HS-5 (cell line): ENCODE measurements at places on chromosomes 13 and 19.

GRCh38 chr13:87235621-87236020 lies 435.6 kb upstream of the SLITRK5 start:
- no peak for DNase-seq

DNA sequence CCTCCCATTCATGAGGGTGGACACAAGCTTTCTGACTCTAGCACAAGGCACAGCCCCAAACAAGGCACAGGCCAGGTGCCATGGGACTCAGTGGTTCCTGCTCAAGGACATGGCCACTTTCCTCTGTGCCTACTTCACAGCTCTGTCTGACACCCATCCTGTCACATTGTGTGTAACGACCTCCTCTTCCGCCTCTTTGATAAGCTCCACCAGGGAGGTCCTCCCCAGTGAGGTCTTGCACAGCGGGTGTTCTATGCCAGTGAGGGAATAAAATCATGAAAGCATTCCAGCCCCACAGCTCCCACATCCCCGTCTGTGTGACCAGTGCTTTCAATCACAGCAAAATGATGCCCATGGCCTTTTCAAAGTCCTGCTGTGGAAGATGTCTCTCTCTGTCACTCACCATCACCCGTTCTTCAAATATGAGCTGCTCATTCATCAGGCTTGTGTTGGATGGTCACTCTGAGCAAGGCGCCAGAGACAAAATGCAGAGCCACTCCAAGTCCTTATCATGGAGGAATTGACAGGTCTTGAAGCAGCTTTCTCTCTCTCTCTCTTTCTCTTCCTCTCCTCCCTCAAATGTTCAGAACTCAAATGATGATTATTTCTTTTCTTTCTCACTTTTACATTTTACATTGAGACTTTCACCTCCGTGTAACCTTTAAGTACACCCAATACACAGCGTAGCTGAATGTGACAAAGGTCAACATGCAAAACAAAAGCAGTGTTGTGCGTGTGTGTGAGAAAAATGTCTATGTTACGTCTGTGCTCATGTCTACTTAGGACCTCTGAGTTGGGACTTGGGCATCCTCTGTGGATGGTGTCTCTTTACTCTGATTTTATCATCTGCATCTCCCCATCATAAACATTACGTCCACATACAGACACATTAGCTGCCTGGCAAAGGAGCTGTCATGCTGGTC lies 8.0 kb upstream of the SPATA13 start:
- DNase-seq = no peak

- DNase-seq = no peak
Observed at GRCh38 chr19:49882643-49883042, 5.1 kb downstream of the TBC1D17 start.

DNA sequence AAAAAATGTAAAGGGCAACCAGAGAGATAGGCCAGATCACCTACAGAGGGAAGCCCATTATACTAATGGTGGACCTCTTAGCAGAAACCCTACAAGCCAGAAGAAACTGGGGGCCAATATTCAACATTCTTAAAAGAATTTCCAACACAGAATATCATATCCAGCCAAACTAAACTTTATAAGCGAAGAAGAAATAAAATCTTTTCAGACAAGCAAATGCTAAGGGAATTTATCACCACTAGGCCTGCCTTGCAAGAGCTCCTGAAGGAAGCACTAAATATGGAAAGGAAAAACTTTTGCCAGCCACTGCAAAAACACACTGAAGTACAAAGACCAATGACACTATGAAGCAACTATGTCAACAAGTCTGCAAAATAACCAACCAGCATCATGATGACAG lies 28.4 kb downstream of the VSTM2B start:
- DNase-seq = no peak

DNA sequence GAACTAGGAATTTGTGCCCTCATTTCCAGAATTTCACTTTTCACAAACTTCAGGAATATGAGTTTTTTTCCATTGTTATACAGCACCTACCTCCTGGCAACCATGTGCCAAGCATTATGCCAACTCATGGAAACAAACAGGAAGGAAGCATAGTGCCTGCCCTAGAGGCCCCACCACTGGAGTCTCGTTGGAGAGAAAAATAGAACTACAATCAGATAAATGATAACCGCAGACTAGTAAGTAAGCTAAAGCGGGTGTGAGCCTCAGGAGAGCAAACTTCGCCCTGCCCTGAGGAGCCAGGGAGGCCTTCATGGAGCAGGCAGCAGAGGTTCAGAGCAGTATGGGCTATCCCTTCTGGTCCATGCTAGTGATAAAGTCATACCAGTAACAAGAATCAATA lies 75.9 kb downstream of the FRY start:
- no peak for DNase-seq

GRCh38 chr13:110566171-110566570 lies 4.6 kb upstream of the RAB20 start:
- no peak for DNase-seq

- peak; percentile 73 for DNase-seq
Observed at GRCh38 chr19:16293118-16294091, 31.2 kb upstream of the KLF2 start.

GRCh38 chr19:12785431-12786031 lies 5.8 kb upstream of the JUNB start:
- DNase-seq = no peak

DNA sequence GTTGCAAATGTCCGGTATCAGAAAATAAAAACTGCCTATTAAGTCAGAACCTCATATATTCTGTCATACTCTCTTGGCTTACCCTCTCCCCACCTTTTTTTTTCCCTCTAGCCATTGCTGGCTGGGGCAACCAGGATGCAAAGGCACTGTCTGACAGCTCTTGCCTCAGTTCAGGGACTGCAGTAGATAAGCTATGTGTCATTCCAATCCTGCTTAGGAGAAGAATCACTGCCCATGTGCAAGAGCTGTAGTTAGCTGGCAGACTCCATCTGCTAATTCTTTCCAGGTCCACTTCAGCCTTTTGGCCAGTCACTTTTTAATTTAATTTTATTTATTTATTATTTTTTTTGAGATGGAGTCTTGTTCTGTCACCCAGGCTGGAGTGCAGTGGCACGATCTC lies 895.6 kb upstream of the SLC10A2 start:
- DNase-seq = no peak

DNA sequence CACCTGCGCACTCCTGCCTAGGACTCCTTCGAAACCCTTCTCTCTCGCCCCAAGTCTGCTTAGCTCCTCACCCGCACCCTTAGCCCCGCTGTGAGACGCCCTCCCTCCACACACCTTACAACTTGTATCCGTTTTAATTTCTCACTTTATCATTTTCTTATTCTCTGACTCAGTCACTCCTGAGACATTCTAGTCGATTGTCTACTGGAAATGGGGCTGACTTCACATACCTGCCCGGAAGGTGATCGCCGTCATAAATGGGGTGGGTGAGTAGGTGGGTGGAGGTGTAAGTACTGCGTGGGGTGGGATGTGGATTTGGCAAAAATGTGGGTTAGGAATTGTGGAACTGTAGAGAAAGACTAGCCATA lies 714 bp downstream of the NDFIP2 start:
- no peak for DNase-seq

DNA sequence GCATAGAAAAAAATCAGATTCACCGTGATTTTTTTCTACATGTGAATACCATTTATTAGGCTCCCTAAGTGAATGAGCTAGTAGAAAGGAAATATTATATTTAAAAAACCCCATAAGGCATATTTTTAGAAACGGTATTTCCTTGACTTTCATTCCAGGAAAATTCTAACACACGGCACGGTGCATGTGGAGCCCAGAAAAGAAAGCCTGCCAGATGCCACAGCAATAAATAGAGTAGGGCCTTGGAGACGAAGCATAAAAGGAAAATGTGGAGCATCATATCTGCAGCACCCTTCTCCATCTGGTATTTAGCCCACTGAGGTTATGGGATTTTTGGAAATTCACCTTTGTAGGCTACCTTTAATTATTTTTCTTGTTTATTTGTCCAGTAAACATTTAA lies 314.4 kb downstream of the ENOX1 start:
- DNase-seq = no peak

DNA sequence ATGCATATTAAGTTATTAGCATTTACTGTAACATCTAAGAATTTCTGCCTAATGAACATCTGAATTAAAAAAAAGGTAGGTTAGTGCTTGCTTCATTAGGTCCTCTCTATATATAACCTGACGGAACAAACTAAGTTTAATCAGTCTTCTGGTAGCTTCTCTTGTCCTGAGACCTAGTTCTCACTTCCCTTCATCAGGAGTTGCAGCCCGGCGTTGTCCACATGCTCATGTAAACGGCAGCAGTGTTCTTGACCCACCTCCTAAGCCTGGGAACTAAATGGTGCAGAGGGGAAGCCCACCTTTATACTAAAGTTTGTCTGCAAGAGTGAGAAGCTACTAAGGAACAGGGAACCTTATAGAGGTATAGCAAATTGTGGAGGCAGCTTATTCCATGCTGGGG lies 31.9 kb upstream of the CPB2 start:
- no peak for DNase-seq

DNA sequence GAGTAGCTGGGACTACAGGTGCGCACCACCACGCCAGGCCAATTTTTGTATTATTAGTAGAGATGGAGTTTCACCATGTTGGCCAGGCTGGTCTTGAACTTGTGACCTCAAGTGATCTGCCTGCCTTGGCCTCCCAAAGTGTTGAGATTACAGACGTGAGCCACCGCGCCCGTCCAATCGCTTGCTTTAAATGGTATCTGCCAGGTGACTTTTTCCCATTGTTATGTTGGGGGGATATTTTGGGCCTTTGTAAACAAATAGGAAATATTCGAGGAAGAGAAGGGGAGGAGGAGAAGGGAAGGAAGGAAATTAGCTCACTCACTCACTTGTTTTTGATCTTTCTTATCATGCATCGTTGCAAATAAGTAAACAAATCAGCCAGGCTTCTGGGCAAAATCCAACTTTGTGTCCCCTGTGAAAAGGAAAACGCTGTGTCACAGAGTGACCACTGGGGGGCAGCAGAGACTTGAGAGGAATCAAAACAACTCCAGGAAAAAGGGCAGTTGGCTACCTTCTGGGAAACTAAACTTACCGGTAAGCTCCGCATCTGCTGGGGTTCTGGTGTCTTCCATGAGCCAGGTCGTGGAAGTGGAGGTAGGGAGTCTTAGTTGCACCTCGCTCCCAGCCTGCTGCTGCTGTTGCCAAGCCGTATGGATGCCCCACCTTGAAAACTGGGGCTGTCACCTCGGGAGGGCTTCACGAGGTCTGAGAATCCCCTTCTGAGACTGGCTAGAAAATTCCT lies 9.3 kb upstream of the RANBP3 start:
- DNase-seq = peak; percentile 44

DNA sequence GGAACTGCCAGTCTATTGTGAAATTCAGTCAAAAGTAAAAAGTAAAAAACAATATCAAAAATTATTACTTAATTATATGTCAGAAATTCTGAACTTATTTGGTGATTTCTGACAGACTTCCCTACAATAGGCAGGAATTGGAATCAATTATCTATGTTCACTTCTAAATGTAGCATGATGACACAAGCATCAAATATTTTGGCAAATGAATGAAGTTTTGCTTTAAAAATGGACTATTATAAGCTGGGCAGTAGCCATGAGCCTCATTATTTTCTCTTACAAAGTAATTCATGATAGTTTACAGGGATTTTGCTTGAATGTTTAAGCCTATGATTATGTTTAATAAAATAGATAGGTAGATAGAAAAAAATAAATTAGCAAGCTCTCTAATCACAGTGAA lies 582.6 kb downstream of the SLITRK6 start:
- DNase-seq = no peak

DNA sequence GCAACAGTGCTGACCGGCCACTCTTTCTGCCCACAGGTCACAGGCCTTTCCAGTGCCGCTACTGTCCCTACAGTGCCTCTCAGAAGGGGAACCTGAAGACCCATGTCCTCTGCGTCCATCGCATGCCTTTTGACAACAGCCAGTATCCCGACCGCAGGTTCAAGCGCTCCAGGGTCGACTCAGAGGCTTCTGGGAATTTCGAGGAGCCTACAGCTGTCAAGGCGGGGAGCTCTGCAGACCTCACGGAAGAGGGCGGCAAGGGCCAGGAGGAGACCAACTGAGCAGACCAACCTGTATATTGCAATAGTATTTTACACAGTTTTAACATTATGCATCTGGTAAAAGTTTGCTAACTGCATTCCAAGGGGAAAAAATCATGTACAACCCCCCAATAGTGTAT lies 338.5 kb downstream of the ZNF536 start:
- no peak for DNase-seq

- DNase-seq = no peak
Observed at GRCh38 chr19:4662812-4663211, 7.3 kb downstream of the MYDGF start.

DNA sequence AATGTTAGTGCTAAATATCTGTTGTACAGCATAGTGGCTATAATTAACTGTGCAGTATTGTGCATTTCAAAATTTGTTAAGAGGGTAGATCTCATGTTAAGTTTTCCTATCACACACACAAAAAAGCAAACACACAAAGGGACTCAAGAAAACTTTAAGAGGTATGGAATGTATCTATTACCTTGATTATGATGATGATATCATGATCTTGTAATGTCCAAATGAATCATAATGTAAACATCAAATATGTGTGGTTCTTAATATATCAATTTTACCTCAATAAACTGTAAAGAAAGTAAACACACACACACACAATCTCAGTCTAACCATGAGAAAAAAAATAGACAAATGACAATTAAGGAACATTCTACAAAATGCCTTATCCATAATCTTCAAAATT lies 934.6 kb downstream of the SLITRK1 start:
- no peak for DNase-seq

GRCh38 chr13:44389060-44389666 lies 15.5 kb downstream of the SERP2 start:
- DNase-seq = no peak

DNA sequence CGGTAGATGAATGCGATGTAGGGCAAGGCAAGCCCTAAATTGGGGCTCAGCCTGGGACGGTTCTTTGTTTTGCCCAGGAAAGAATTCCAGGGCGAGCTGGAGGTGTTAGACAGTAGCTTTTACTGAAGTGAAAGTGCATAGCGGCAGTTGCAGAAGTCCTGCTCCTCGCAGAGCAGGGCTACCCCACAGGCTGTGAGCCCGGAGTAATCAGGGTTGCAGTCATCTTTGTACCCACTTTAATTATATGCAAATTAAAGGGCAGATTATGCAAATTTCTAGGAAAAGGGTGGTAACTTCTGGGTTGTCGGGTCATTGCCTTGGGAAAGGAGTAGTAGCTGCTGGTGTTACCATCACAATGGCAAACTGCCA lies 30.5 kb downstream of the VAV1 start:
- no peak for DNase-seq

DNA sequence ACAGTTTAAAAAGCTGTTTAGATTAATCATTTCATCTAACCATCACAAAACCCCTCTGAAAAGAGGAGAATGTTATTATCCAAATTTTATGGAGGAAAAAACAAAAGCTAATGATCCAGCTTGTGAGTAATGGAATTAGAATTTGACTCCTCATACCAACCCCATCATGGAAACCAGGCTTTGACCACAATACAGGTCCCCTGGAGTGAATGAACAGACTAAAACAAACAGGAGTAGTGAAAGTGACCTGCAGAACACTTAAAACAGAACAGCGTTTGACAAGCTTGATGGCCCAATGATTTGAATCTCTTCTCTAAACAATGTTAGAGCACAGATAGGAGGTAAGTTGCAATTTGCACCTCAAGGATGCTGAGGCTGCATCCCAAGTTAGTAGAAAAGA lies 230.0 kb downstream of the DCT start:
- no peak for DNase-seq

- DNase-seq = peak; percentile 32
Observed at GRCh38 chr13:74825152-74825937, 656.6 kb downstream of the TBC1D4 start.
